ENCODE measurements at places on chromosomes 4 and X. TPM values are rescaled to one million over a fixed set of nuclear protein-coding genes. Genes with fewer than 3 reads are reported as not detected.

The SYTL4 gene
- total RNA-seq: 2.6 TPM

The HSD17B13 gene
- total RNA-seq: not detected

The PABPC5 gene
- 2.5 TPM for total RNA-seq

The GLRB gene
- total RNA-seq: 1.5 TPM

The MAGEE2 gene
- total RNA-seq: not detected

The MAGEE1 gene
- 1.4 TPM for total RNA-seq

The TRIM61 gene
- total RNA-seq: 1.2 TPM

The ZC4H2 gene
- 4.3 TPM for total RNA-seq
